ENCODE measurements at places on chromosomes 16 and 17.

DNA sequence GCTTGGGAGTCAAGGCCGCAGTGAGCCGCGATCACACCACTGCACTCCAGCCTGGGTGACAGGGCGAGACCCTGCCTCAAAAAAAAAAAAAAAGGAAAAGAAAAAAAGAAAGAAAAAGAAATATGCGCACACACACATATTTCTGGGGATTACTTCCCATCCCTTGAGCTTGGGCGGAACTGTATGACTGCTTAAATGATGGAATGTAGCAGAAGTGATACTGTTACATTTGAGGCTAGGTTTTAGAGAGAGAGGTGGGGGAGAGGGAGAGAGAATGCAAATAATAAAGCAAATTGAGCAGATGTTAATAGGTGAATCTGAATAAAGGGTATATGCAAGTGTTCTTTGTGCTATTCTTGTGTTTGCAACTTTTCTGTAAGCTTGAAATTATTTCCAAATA lies 12.0 kb upstream of the USP32 start:
- no peak for DNase-seq

DNA sequence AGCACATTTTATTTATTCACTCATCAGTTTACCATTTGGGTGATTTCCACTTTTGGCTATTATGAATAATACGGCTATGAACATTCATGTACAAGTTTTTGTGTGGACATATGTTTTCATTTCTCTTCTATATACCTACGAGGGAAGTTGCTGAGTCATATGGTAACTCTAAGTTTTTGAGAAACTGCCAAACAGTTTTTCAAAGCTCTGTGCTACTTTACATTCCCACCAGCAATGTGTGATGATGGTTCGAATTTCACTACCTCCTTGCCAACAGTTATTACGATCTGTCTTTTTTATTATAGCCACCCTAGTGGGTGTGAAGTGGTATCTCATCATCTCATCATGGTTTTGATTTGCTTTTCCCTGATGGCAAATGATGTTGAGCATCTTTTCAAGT lies 63.7 kb upstream of the MRTFB start:
- DNase-seq, result peak; percentile 13

GRCh38 chr16:87791295-87792204 lies 25.8 kb upstream of the KLHDC4 start:
- DNase-seq, result no peak

DNA sequence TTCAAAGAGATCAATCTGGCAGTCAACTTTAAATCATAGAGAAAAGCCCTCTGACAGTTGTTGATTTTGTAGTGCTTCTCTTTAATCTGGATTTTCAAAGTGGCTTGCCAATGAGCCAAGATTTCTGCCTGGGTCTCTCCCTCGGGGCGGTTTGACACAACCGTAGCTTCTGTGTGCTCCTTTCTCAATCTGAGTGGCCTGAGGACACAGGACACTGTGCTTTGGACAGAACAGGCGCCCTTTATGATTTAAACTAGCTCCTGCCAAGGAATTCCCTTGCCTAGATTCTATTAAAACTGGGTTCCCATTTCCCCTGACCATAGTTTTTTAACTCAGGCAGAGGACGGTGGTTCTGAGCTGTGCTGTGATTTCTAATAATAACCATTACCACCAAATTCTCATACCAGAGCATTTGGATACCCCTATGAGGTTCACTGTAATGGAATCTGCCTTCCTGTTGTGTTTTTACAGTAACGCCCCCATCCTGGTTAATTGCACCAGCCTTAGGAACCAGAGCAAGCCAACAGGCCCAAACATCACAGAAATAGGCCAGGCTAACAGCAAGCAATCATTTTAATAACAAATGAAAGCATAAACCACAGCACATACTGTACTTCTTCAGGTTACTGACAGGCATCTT lies 4.0 kb downstream of the ZFHX3 start:
- DNase-seq, result no peak

DNA sequence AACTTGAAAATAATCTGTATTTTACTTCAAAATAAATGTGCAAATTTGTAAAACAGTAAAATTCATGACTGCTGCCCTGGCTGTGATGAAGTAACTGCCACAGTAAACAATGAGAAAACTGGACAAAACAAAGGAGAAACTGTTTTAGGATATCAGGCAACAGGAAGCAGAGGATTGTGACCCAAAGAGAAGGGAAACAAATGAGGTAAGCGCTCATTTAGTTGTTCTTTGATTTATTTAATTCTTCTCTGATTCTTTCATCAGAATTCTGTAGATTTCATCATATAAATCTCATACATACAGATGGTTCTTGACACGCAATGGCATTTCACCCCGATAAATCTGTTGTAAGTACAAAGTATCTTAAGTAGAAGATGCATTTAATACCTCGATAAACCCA lies 198.1 kb upstream of the AXIN2 start:
- DNase-seq, result no peak

GRCh38 chr16:50469744-50470321 lies 78.4 kb upstream of the NKD1 start:
- no peak for DNase-seq

Measured in pulmonary artery endothelial cell (primary cell).